ENCODE measurements at places on chromosomes 5 and 9.

DNA sequence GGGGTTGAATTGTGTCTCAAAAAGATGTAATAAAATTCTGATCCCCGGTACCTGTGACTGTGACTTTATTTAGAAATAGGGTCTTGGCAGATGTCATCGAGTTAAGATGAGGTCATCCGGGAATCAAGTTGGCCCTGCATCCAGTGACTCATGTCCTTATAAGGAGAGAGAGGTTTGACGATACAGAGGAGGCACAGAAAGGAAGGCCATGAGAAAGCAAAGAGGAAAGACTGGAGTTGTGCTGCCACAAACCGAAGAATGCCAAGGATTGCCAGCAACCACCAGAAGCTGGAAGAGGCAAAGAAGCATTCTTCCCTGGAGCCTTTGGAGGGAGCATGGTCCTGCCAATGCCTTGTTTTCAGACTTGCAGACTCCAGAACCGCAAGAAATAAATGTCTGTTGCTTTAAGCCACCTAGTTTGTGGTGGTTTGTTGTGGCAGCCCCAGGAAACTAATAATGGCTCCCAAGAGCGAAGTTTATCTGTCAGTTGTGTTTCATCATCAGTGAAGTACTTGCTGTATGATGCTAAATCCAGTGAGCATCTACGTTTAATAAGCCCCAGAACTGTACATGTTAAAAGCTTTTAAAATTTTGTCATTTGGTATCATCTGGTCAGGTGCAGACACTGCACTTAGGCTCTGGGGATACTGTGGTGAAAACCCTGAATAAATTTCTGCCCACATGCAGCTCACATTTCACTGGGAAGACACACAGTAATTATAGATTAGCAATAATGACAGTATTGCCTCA, 114.8 kb downstream of the TLE4 start:
- DNase-seq: no peak

- DNase-seq: no peak
These were observed 5.9 kb upstream of the FRMD3 start for GRCh38 chr9:83544002-83544698.

DNA sequence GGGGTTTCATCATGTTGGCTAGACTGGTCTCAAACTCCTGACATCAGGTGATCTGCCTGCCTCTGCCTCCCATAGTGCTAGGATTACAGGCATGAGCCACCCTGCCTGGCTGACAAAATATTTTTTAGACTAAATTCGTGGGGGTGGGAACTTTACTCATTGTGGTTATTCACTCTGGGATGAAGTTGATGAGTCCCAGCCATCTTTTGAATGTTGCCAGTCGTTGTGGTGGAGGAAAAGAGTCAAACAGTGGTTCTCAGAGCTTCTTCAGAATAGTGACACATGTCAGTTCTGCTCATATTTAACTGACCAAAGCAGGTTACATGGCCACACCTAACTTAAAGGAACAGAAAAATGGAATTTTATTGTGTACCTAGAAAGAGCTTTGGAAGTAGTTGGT, 6.9 kb downstream of the SREK1 start:
- no peak for DNase-seq

- DNase-seq: no peak
These were observed 25.0 kb downstream of the SH3PXD2B start for GRCh38 chr5:172429201-172429940.

- DNase-seq: no peak
These were observed 12.0 kb downstream of the PCDHAC2 start for GRCh38 chr5:140978260-140978659.

DNA sequence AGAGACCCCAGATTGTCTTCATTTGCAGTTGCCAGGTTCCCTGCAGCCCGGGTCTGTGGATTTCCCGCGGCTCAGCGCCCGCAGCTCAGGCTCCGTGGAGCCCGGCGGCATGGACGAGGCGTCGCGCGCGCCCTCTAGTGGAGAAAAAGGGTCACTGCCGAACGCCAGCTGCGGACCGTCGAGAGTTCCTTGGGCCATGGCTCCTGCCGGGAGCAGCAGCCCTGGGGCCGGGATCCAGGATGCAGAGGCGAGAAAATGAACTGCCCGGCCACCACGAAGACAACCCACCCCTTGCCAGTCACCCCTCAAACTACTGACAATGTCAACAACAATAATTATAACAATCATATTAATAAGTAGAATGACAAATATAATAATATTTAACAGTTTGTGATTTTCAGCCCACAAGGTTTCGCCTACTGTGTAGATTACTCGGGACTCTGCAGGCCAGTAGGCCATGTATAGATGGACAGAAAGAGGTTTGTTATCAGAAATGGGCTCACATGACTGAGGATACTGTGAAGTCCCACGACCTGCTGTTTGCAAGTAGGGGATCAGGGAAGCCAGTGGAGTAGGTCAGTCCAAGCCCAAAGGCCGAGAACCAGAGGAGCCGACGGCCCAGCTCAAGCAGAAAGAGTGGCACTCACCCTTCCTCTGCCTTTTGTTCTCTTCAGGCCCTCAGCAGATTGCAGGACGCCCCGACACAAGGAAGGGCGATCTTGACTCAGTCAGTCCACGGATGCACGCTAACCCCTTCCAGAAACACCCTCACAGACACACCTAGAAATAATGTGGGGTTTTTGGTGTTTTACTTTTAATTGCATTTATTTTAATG, 43.1 kb downstream of the BOD1 start:
- peak; percentile 26 for DNase-seq

GRCh38 chr5:103355579-103355978, 97.0 kb downstream of the MACIR start:
- no peak for DNase-seq
